NCI-H1436 treated with DMSO at 0.1 percent for 48 hours (cell line): ENCODE measurements at places on chromosomes 11 and 22.

DNA sequence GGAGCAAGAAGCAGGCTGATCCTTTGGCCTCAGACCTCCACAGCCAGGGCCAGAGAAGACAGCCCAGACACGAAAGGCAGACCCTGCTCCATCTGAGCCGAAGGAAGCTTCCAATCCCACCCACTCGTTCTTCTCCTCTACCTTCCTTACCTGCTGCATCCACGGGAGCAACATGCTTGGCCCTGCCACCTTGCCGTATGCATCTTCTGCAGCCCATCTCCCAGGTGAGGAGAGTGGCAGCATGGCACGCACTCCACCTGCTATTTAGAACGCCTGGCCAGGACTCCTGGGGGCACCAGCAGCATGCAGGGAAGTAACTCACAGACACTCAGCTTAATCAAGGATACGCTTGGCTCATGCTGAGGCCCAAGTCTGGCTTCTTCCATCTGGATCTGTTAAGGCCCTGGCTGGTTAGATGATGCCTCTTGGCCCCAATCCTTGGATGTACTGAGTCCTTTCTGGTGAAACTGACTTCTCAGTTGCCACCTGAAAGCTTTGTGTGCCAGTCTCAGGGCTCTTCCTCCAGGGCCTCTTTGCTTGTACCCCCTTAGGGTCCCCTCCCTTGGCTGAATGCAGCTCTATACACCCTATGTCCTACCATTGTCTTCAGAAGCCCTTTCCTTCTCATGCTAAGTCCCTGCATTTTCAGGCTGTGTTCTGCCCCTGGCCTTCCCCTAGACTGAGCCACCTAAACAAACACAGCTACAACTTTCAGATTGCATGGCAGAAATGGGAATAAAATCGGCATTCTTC lies 604.9 kb downstream of the BUD13 start:
- no peak for DNase-seq

- DNase-seq = no peak
Measured at GRCh38 chr11:8066036-8066910, 14.7 kb upstream of the TUB start.

- DNase-seq = no peak
Measured at GRCh38 chr11:102615894-102616432, 9.2 kb downstream of the MMP20 start.

- no peak for DNase-seq
Measured at GRCh38 chr11:80182901-80183300, 742.1 kb upstream of the TENM4 start.

GRCh38 chr22:42116848-42117424 lies 13.7 kb downstream of the CYP2D6 start:
- no peak for DNase-seq

DNA sequence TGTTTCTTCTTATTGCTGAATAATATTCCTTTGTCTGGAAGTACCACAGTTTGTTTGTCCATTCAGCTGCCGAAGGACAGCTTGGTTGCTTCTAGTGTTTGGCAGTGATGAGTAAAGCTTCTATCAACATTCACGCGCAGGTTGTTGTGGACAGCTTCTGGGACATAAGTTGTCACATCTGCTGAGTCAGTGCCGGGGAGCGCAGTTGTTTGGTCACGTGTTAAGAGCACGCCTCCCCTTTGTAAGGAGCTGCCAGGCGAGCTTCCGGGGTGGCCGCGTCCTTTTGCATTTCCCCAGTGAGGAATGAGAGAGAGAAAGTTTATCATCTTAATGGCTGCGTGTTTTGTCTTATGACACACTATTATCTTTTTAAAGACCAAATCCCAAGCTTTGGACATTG lies 30.3 kb downstream of the SAMM50 start:
- no peak for DNase-seq

DNA sequence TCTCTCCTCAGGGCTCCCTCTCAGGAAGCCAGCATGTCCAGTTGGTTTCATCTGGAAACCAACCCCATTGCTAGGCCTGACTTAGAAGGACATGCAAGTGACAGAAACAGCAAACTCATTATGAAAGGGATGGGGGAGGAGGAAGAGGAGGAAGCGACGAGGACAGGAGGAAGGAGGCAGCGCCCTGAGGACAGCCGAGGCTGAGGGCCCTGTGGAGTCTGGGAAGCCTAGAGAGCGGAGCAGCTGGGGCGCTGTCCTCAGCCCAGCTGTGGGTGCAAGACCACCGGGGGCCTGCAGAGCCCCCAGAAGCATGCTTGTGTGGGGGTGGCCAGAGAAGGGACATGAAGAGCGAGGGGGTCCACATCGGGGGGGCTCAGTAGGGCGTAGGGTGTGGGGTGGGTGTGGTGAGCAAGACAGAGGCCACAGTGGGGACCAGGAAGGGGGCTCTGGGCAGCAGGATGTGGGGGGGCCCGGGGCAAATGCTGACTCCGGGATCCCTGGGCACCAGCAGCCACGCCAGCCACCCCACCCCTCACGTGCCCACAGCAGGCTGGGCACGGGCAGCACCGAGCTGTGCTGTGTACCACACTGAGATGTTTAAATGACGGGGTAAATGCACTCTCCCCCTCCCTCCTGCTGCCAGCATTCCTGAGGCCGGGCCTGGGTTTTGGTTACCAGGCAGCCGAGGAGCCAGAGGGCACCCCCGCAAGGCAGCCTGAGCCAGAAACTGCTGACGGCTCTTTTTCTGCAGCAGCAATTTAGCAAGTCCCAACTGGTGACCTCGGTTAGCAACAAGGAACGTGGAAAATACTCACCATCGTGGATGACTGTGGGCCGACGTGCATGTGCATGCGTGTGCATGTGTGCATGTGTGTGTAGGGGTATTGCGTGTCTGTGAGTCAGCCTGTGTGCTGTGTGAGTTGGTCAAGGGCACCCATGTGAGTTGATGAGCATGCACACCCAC lies 82.7 kb upstream of the LINC01488 start:
- DNase-seq = no peak

DNA sequence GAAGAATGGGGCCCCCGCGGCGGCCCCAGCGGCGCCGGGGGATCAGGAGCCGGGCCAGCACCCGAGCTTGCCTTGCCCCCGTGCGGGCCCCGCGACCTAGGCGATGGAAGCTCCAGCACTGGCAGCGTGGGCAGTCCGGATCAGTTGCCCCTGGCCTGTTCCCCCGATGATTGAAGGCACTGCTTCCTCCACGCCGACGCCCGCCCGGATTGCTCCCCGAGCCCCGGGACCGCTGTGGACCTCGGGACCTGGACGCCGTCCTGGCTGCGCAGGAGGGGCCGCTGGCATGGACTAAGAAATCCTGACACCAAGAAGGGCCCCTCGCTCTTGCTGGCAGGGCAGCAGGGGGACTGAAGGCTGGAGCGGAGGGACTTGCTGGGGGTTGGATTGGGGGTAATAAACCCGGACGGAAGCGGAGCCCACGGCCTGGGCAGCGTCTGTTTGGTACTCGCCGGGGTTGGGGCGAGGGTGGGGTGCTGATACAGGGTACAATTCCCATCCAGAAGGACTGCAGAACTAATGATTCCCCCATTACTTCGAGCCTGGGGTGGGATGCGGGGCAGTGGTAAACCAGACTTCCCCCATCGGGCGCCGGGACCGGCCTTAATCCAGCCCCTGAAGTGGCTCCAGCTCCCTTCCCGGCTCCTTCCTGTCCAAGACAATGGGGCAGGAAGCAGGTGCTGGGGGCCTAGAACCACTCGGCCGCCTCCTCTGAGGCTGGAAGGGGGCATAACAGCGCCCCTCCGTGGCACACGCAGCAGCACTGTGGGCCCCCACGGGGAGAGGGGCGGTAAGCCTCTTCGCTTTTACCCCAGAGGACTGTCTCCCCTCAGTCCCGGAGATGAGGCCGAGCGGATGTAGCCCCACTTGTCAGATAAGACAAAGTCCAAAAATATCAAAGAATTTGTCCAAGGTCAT lies 1.0 kb downstream of the CCDC85B start:
- DNase-seq = no peak

GRCh38 chr11:134385774-134386565 lies 26.1 kb downstream of the B3GAT1 start:
- DNase-seq = peak; percentile 22

DNA sequence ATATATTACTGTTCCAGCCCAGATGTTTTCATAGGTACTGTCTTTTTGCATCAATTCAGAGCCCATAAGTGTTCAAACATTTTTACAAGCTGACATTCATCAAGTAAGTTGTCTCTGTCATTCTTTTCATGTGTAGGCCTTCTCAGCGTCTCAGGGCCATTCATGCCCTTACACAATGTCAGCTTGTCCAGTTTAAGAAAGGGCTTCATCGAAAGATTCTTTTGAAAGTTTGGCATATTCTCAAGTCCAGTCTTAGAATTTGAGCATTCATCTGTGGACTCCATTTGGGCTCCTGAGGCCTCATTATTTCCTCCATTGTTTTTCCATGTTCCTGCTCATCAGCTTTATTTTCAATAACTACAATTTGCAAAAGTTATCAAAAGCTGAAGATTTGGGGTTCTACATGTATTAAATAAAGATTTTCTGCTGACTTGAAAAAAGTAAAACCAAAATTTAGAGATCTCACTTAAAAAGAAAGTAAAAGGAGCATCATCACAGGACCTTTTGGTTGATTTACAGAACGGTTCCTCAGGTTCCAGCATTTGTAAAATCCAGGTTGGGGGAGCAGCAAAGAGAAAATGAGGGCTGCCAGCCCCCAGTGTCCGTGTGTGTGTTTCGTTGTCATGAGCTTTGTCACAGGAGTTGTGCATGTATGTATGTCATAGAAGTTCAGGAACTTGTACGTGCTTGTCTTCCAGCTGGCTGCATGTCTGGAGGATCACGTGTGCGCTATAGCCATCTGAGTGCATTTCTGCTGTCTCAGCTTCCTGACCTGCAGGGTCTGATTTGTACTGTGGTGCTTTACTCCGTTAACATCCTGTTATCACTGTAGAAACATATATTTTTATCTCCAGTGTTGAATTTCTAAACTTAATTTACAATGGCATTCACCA lies 15.6 kb downstream of the MOV10L1 start:
- DNase-seq = no peak

GRCh38 chr11:73184953-73185671 lies 33.0 kb upstream of the P2RY2 start:
- no peak for DNase-seq

DNA sequence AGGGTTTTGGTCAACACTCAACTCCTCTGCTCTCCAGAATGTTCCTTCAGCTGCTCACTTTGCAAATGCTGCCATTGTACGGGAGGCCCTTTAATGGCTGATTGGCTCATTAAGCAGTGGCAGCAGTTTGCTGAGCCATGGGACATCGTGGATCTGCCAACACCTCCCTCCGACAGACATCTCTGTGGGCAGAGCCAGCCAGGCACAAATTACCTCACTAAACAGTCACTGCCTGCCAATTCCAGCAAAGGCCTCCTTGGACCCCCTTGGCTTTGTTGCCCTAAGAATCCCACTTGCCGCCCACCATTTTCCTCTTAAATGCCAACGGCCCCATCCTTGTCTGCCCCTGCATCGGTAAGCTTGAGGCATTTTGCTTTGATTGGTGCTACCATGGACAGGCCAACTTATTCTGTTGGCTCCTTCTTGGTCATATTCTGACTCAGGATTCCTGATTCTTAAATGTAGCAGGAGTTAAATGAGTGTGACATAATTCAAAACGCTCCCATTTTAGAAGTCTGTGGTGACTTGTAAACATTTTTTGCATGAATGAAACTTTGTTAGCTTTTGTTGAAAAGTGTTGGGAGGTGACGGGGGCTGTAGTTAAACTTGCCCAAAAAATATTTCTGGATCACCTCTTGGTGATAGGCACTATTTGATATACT lies 57.5 kb upstream of the LMO2 start:
- no peak for DNase-seq
